ENCODE measurements at places on chromosomes 6 and 20. TPM values are rescaled to one million over a fixed set of nuclear protein-coding genes. Genes with fewer than 3 reads are reported as not detected.

The TNNC2 gene
- polyA plus RNA-seq, result not detected

The TNFRSF6B gene
- 51.9 TPM for polyA plus RNA-seq

The MDFI gene
- polyA plus RNA-seq, result 76.2 TPM

The YIPF3 gene
- polyA plus RNA-seq, result 138 TPM

The HSPA1A gene
- 110 TPM for polyA plus RNA-seq

The PRKN gene
- polyA plus RNA-seq, result 0.19 TPM

The L3MBTL1 gene
- 7.7 TPM for polyA plus RNA-seq

The SAMD10 gene
- polyA plus RNA-seq, result 0.75 TPM

The MCCD1 gene
- polyA plus RNA-seq, result not detected

The TBC1D22B gene
- 5.9 TPM for polyA plus RNA-seq

The ADA gene
- 18.9 TPM for polyA plus RNA-seq

The DACT2 gene
- polyA plus RNA-seq, result 0.19 TPM

The HLA-DRA gene
- polyA plus RNA-seq, result 0.21 TPM

The TSBP1 gene
- not detected for polyA plus RNA-seq

The GCNT2 gene
- polyA plus RNA-seq, result 5.6 TPM

The KCNQ5 gene
- polyA plus RNA-seq, result 3.5 TPM

The DCDC2 gene
- 0.03 TPM for polyA plus RNA-seq

The HSPA1L gene
- 0.54 TPM for polyA plus RNA-seq

The SLC52A3 gene
- polyA plus RNA-seq, result 0.84 TPM

The GRM4 gene
- polyA plus RNA-seq, result not detected

The MED20 gene
- polyA plus RNA-seq, result 34.0 TPM

The RSPH4A gene
- 0.12 TPM for polyA plus RNA-seq

The HLA-DRB5 gene
- 0.05 TPM for polyA plus RNA-seq

Measured in keratinocyte (primary cell).